Large intestine (tissue), 12 donors: ENCODE measurements at places on chromosomes 16 and 17.

GRCh38 chr16:50326835-50327465, 41.8 kb downstream of the BRD7 start:
- no peak overlapping the region for H3K4me3 ChIP-seq
- H3K27me3 ChIP-seq = no peaks in the 10 kb centered on the region
- H3K4me1 ChIP-seq = no peaks in the 10 kb centered on the region
- DNase-seq = no peak
- H3K36me3 ChIP-seq = peaks cover 49% of the 10 kb centered on the region

- no peaks in the 10 kb centered on the region for H3K27me3 ChIP-seq
- H3K4me3 ChIP-seq = no peak overlapping the region
- peaks cover 10% of the 10 kb centered on the region for H3K36me3 ChIP-seq
- DNase-seq = peak; percentile 94
- H3K27ac ChIP-seq = peak overlapping the region; percentile 76
These were observed 79.2 kb upstream of the LGALS9 start for GRCh38 chr17:27551701-27552248.

- H3K4me1 ChIP-seq = peaks cover 4% of the 10 kb centered on the region
- H3K27me3 ChIP-seq = no peaks in the 10 kb centered on the region
- no peak overlapping the region for H3K4me3 ChIP-seq
These were observed 239.9 kb upstream of the DYNLRB2 start for GRCh38 chr16:80300876-80301275.

- H3K36me3 ChIP-seq = peaks cover 39% of the 10 kb centered on the region
- peak overlapping the region; percentile 13 for H3K4me3 ChIP-seq
- no peaks in the 10 kb centered on the region for H3K27me3 ChIP-seq
- H3K4me1 ChIP-seq = peaks cover 57% of the 10 kb centered on the region
- peak overlapping the region; percentile 93 for H3K27ac ChIP-seq
These were observed 4.9 kb downstream of the LASP1 start for GRCh38 chr17:38874505-38875400.

DNA sequence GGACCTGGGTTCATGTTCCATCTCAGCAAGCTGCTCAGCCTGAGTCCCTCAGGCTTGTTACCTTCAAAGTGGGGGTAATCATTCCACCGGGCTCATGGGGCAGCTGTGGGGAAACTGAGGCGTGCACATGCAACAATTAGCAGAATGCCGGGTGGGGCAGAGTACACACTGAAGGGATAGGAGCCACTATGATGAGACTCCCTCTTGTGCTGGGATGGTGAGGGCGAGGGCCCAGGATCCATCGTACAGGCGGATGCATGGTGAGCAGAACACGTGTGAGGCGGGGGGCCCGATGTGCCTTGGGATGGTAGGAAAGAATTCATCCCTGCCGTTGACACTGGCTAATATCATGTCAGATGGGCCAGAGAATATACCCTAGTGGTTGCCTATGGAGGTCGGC, 25.5 kb upstream of the MAP3K14 start:
- no peaks in the 10 kb centered on the region for H3K36me3 ChIP-seq
- no peaks in the 10 kb centered on the region for H3K27me3 ChIP-seq
- DNase-seq = no peak
- no peak overlapping the region for H3K4me3 ChIP-seq
- no peak overlapping the region for H3K27ac ChIP-seq

DNA sequence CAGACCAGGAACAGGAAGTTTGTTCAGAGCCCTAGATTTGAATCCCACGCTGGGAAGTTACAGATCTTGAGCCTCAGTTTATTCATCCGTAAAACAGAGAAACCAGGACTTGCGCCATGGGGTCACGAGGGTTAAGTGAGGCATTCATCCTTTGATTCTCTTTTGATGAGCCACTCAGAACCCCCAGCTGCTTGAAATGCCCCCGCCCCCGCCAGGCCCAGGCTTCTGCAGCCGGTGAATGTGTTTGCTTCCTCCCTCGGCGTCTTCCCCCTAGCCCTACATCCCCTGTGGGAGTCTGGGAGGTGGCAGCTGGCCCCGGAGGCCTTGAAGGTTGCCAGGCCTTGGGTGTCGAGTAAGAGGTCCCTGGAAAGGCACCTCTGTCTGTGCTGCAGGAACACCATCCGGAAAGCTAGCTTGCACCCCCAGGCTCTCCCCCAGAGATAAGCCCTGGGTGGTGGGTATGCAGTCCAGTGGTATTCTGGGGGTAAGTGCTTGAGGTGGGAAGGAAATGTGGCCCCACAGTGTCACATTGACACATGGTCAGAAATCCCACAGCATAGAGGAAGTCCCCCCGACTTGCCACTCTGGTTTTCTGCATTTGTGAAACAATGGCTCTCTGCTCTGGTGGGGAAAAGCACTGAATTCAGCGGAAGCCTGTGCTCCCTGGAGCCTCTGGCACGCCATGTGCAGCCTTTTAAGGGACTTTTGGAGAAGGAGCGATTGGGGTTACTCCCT, 14.9 kb downstream of the IRF8 start:
- no peak for DNase-seq
- no peak overlapping the region for H3K4me3 ChIP-seq
- H3K27ac ChIP-seq = no peak overlapping the region
- no peaks in the 10 kb centered on the region for H3K27me3 ChIP-seq
- peaks cover 63% of the 10 kb centered on the region for H3K36me3 ChIP-seq
- peaks cover 36% of the 10 kb centered on the region for H3K4me1 ChIP-seq

- no peaks in the 10 kb centered on the region for H3K36me3 ChIP-seq
- H3K27me3 ChIP-seq = no peaks in the 10 kb centered on the region
These were observed 202.4 kb downstream of the IRF8 start for GRCh38 chr16:86101137-86101896.

DNA sequence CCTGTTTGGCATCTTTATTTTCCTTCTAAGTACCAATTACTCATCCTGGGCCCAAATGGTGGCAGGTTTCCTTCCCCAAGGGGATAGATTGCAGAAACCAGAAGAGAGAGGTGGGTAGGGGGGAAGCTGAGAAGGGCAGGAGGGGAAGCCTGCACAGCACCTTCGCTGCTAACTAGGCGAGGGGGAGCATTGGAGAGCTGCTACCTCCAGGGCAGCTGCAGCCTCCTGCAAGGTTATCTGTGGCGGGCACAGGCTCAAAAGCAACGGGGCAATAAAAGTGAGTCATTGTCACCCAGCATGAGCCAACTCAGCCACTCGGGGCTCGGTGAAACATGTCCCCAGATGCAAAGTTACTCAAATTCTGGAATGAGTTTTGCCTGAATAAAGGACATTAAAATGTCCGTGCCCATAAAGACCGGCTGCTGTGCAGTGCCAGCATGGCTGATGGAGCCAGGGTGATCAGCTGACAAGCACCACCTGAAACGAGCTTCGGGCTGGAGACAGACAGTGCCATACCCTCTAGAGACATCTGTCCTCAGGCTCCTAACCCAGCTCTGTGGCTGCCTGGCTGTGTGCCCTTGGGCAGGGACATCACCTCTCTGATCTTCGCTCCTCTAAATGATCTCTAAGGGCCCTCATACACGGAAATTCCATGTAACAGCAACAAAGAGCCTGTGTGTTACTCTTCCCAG, 68.1 kb upstream of the GRIN2A start:
- no peak overlapping the region for H3K4me3 ChIP-seq
- H3K4me1 ChIP-seq = no peaks in the 10 kb centered on the region
- H3K27me3 ChIP-seq = no peaks in the 10 kb centered on the region
- no peaks in the 10 kb centered on the region for H3K36me3 ChIP-seq
- no peak overlapping the region for H3K27ac ChIP-seq
- peak; percentile 56 for DNase-seq

DNA sequence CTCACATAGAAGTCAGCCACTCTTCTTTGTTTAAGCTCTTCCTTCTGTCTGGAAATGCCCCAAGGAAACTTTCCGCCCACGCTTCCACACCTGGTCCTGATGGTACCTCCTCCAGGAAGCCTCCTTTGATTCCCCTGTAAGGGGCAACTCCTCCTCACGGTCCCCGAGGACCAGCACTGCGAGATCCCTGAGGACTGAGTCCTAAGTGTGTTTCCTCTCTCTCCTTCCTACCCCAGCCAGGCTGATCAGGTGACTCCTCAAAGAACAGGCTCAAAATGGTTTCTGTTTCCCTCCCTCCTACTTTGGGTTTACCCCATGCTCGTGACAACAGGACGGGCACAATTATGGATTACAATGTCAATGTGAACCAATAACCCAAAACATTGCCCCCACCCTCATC, 63.0 kb upstream of the MED9 start:
- no peak overlapping the region for H3K4me3 ChIP-seq
- H3K4me1 ChIP-seq = peaks cover 18% of the 10 kb centered on the region
- DNase-seq = no peak
- no peaks in the 10 kb centered on the region for H3K36me3 ChIP-seq

- H3K4me3 ChIP-seq = no peak overlapping the region
- H3K36me3 ChIP-seq = peaks cover 44% of the 10 kb centered on the region
- no peak for DNase-seq
- H3K27ac ChIP-seq = no peak overlapping the region
These were observed 4.2 kb downstream of the DPH1 start for GRCh38 chr17:2034157-2034556.

- no peak for DNase-seq
- no peaks in the 10 kb centered on the region for H3K27me3 ChIP-seq
- H3K4me1 ChIP-seq = no peaks in the 10 kb centered on the region
- H3K27ac ChIP-seq = no peak overlapping the region
- no peaks in the 10 kb centered on the region for H3K36me3 ChIP-seq
These were observed 109.5 kb downstream of the CDH11 start for GRCh38 chr16:65012357-65012756.

GRCh38 chr17:60586288-60586974, 13.6 kb upstream of the PPM1D start:
- H3K4me1 ChIP-seq = no peaks in the 10 kb centered on the region
- H3K27ac ChIP-seq = no peak overlapping the region
- H3K36me3 ChIP-seq = no peaks in the 10 kb centered on the region
- no peaks in the 10 kb centered on the region for H3K27me3 ChIP-seq
- no peak for DNase-seq

DNA sequence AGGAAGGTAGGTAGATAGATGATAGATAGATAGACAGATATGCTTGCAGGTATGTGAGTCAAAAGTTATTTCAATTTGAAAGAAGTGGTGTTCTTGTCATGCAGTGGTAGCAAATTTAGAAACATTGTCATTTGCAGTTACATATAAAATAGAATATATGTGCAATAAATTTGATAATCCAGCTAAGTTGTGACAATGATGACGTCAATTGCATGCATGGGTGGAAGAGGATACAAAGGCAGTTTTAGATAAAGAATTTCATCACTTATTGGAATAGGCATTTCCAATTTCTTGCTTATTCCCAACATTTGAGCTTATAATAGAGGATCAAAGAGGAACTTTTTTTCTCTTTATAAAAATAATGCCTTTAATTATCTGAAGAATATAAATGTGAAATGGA, 99.2 kb upstream of the KCNJ16 start:
- H3K4me3 ChIP-seq = no peak overlapping the region
- H3K36me3 ChIP-seq = no peaks in the 10 kb centered on the region
- no peak overlapping the region for H3K27ac ChIP-seq
- H3K27me3 ChIP-seq = no peaks in the 10 kb centered on the region
- no peak for DNase-seq

DNA sequence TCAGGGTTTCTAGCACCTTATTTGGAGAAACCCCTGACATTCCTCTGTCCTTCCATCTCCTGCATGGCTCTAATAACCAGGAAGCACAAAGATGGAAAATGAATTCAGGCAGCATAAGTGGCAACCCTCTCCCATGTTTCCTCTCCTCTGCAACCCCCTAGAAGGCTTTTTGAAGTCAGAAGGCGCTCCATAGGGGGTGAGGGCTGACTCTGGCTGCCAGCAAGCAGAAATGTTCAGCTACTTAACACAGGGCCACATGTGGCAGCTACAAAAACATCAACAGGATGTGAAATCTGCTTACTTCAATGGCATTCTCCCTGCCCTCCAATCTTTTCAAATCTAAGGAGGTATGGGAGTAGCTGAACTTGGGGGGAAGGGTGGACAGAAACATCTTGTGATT, 55.2 kb upstream of the IRX5 start:
- H3K4me3 ChIP-seq = no peak overlapping the region
- H3K36me3 ChIP-seq = no peaks in the 10 kb centered on the region
- no peak for DNase-seq

DNA sequence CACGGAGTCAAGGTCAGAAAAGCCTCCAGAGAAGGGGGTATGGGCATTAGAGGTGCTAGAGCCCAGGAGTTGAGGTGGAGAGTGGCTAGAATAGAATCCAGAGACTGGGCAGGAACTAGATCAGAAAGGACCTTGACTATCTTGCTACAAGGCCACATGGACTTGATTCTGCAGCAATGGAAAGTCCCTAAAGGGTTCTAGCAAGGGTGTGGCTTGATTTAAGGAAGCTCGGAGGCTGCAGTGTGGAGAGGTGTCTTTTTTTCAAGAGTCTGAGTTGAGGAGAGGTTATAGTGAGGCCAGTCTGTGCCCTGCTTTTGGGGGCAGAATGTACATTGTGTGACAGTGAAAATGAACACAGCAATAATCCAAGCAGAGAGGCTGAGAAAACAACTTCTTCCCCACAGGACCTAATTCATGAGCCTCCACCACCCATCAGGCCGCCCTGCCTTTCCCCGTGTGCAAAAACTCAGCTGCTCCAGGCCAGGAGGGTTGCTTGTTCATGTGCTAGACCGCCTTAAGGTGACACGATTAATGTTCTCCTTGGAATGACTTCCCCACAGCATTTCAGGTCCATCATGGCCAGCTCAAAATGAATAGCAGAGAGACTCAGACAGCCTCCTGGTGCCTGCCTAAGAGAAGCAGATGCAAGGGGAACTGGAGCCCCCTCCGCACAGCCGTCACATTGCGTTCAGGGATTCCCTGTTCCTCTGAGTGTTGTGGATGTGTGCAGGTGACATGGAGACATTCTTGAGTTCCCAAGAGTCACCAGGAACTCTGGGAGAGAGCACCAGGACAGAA, 8.7 kb upstream of the BEAN1 start:
- H3K27ac ChIP-seq = no peak overlapping the region
- H3K36me3 ChIP-seq = no peaks in the 10 kb centered on the region
- H3K4me3 ChIP-seq = no peak overlapping the region
- H3K4me1 ChIP-seq = no peaks in the 10 kb centered on the region

GRCh38 chr17:855569-855968, 73.4 kb downstream of the MRM3 start:
- H3K36me3 ChIP-seq = no peaks in the 10 kb centered on the region
- DNase-seq = no peak
- H3K4me3 ChIP-seq = no peak overlapping the region

DNA sequence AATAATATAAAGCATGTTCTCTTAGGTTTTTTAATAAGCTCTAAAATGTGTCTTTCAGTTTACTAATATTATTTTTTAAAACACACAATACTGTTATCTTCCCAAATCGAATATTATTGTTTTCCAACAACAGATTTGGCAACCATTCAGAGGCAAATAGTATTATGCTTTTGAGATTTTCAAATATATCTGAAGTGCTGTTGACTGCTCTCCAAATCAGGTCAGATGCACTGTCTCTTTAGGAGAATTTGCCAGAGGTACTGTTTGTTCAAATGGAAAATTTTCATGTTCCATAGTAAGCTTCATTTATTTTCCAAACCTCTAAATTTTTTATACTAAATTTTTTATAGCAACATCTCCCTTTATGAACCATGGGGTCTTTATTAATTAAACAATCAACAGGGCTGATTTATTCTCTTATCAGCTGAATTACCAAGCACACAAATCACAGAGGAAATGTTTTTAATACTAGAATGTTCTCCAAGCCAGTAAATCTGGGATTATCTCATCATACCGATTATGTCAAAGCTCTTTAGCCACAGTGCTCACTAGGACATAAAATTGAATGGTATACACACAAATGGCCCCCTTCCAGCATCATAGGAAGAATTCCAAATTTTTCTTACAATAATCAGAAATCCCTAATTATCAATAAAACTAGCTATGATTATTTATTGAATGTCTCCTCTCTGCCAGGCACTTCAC, 108.8 kb upstream of the HLF start:
- H3K4me1 ChIP-seq = no peaks in the 10 kb centered on the region
- no peaks in the 10 kb centered on the region for H3K27me3 ChIP-seq
- no peak for DNase-seq
- H3K4me3 ChIP-seq = no peak overlapping the region
- H3K36me3 ChIP-seq = peaks cover 6% of the 10 kb centered on the region
